Left forelimb (tissue), 1 donor: ENCODE measurements at places on chromosomes 5 and 9.

- DNase-seq: no peak
Observed at GRCh38 chr9:89116064-89116804, 62.4 kb downstream of the SHC3 start.

DNA sequence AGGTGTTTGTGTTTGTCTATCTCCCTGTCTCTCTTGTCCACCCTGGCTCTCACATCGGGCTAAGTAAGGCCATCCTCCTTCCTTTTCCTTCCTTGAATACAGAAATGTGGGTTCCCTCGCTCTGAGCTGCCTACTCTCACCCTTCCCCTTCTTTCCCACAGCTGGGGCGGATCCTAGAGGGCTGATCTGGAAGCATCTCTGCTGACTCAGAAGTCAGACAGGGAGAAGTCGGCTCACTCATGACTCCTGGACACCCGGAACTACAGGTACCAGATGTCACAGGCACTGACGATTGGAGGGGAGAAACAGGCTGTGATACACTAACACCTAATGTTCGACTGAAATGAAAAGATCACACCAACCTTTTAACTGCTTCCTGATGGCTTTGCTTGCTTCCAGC lies 41.3 kb downstream of the PTPN3 start:
- DNase-seq: no peak

DNA sequence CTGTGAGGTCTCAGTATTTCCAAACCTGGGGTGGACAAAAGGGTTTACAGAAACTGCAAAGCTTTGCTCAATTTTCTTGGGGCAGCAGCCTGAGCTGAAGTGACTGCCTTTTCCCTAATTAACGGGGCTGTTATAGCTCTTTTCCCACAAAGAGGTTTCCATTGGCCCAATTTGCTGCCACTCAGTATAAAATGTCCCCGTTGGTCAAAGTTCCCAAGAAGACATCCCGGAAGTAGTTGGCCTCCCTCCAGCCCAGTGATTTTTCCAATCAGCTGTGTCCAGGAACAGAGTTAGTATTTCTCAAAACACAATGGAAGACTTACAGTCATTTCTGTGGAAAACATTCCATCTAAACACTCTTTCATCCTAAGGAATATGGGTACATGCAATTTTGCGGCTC lies 643.6 kb downstream of the ACTL7B start:
- no peak for DNase-seq

DNA sequence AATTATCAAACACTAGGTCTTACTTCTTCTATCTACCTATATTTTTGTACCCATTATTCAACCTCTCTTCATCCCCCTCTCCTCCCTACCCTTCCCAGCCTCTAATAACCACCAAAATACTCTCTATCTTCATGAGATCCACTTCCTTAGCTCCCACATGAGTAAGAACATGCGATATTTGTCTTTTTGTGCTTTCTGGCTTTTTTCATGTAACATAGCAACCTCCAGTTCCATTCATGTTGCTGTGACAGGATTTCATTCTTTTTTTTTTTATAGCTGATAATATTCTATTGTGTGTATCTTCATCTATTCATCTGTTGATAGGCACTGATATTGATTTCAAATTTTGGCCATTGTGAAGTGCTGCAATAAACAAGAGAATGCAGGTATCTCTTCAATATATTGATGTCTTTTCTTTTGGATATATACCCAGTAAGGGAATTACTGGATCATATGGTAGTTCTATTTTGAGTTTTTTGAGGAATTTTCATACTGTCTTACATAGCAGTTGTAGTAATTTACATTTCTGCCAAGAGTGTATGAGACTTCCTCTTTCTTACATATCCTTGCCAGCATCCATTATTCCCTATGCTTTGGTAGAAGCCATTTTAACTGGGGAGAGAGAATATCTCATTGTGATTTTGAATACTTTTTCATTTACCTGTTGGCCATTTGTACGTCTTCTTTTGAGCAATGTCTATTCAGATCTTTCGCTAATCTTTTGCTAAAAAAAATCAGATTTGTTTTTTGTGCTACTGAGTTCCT lies 156.8 kb downstream of the DCP2 start:
- no peak for DNase-seq

DNA sequence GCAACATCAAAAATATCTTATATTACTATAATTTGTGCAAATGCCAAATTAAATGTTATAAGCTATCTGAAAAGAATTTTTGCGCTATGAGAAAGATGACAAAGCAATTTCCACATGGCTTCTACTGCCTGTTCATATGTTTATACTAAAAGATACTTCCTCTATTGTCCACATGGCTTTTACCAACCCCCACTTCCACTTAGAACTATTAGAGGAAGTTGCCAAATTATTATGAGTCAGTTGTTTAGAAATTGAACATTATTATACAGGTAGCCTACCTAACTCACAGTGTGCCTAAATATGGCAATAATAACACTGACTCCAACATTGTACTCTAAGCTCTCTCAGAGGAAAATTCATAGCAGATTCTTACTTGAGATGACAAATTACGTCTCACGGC lies 37.6 kb upstream of the SLC27A6 start:
- DNase-seq: no peak
